ENCODE measurements at places on chromosomes 6 and 20.
A peak's percentile ranks its signal among the peaks of the same experiment; 100 is the strongest.

- no peak for DNase-seq
Observed at GRCh38 chr20:57868310-57868709, 158.5 kb upstream of the PMEPA1 start.

GRCh38 chr6:111658462-111659154, 52.9 kb upstream of the TRAF3IP2 start:
- no peak for DNase-seq

- DNase-seq: no peak
Observed at GRCh38 chr6:161242113-161242512, 31.7 kb downstream of the AGPAT4 start.

- DNase-seq: no peak
Observed at GRCh38 chr6:106688177-106688951, 59.0 kb downstream of the QRSL1 start.

DNA sequence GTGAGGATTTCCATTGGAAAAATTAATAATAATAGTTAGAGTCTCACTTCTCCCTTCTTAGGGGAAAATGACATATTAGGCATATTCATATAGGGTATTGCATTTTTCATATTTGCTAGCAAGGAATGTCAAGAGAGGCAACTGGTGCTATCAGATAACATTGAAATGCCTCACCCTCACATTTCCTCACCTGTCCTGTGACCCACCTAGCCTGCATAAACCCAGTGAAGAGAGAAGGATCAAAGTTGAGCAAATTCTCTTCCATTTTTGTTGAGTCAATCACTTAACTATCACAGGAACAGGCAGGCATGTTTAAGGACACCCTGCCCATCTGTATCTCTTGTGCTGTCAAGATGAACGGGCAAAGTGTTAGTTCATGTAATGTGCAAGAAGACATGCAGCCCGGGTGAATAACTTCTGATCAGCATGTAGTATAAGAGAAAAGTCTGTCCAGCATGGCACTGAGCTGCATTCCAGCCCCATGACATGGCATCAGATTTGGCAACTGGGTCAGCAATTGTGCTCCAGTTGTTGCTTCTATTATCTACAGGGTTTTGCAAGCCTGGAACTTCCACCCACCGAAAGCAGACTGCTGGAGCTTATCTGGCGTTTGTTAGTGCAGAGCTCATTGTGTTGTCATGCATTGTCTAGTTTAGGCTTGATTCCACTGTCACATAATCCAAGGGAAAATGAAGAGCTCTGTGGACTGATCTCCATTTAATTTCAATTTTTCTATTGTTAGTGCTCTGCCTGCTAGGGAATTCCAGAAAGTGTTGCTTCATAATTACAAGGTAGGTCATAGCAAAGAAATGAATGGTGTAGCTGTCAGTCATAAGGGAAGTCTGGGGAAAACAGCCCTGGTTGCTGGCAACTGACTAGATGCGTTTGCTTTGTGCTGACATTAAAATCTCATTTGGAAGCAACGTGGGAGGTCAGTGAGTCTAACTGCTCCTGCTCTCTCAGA, 138.4 kb upstream of the TNFAIP3 start:
- DNase-seq: no peak

DNA sequence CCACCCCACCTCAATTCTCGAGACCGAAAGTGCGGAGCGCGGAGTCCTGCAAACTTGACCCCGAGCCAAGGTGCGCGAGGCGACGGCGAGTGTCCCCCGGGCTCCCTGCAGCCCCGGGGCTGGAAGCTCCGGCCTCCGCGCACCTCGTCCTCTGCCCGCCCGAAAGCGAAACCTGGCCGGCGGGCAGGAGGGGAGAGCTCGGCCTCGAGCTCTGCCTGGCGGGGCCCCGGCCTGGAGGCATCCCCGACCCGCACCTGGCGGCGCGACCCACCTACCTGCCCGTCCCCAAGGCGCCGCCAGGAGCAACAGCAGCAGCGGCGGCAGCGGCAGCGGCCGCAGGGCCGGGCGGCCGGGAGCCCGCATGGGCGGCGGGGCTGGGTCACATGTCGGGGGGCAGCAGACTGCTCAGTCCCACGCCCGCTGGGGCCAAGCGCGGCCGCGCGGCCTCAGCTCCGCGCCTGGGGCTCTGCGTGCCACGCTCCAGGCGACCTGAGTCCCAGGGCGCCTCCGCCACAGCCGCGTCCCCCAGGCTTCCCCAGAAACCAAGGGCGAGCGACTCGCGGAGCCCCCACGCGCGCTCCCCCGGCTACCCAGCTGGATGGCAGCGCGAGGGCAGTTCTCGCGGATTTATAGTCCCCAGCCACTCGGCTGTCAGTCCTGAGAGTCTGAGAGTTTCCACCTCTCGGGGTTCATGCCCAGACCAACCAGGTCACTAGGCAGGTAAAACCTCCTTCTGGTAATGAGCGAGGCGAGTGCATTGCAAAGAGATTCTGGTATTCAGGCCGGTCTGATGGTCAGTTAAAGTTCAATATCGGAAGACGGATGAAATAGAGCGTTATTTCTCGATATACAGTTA, at the start of gene IL20RA:
Gene IL20RA (minus strand): TSS at position 600 of the 856 bp plus-strand sequence. CDS start 237 bp downstream, at position 363.
- peak; percentile 40 for DNase-seq

GRCh38 chr6:26092443-26092842, 5.2 kb downstream of the HFE start:
- no peak for DNase-seq

DNA sequence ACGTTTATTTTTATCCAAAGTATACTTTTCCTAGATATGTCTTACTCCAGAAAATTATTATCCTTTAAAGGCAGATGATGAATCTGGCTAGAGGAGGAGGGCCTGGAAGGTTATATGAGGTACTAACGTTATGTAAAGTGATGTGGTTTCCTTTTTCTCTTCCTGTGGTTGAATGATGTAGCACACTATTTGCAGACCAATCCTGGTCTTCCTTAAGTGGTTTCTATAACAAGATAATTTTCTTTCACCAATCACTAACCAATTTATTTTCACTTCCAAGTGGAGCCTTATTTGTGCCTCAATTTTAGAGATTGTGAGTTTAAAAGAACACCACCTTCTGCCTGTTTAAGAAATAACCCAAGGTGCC, 154.6 kb upstream of the SOX4 start:
- DNase-seq: no peak

- DNase-seq: no peak
Observed at GRCh38 chr6:150336299-150336698, 32.5 kb upstream of the IYD start.

- DNase-seq: no peak
Observed at GRCh38 chr6:21208796-21209186, 384.8 kb upstream of the SOX4 start.

Data from activated T-cell treated with anti-CD3 and anti-CD28 coated beads, Interleukin-2, amount 50 U/mL, for 24 hours (primary cell).